Prostate gland (tissue), 2 donors: ENCODE measurements at places on chromosomes 16 and 17. TPM values are rescaled to one million over a fixed set of nuclear protein-coding genes. Genes with fewer than 3 reads are reported as not detected.

DNA sequence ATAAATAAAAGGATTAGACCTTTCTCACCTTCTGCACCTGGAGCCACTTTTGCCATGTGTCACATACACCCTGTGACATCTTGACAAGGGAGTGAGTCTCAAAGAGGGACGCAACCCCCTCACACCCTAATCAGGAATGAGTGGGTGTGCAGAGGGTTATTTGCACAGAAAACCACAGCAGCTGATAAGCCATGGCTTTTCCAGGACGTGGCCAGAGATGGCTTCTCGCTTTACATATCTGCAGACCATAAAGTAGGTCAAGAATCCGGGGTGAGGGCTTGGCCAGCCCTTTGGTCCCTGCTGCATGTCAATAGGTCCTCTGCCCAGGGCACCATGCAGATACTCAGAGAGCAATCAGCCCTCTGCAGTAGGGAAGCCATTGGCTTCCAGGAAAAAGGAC, 2.4 kb upstream of the CD300LF start:
- no peak for DNase-seq
- H3K4me1 ChIP-seq, result no peaks in the 10 kb centered on the region
- H3K36me3 ChIP-seq, result no peaks in the 10 kb centered on the region
- no peak overlapping the region for H3K4me3 ChIP-seq

DNA sequence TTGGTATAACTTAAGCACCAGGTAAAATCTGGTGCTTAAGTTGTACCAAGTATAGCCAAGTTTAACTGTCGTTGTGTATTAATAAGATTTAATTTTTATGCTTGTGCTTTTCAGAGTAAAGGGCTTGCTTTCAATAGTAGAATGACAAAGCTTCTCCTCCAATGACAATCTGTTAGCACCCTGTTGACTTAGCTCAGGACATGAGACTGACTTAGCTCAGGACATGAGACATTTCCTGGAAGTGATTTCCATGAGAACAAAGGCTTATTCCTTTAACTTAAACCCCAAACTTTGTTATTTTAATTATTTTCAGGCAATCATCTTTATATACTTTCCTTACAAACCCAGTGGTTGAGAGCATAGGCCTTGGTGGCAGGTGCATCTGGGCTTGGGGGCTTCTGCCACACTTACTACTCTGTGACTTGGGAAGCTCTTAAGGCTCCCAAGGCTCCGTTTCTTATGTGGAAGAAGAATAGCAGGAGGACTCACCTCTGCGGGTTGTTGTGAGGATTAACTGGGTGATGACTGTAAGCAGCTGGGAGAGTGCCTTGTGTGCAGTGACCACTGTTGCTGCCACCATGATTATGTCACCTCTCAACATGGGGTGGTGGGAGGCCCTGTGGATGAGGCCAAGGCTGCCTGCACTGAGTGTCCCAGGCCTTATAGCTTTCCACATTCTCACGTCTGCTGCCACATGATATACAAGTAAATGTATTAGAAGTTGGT, 59.4 kb upstream of the CMIP start:
- H3K4me3 ChIP-seq, result no peak overlapping the region
- DNase-seq, result no peak
- H3K27me3 ChIP-seq, result no peaks in the 10 kb centered on the region
- peak overlapping the region; percentile 59 for H3K27ac ChIP-seq
- no peaks in the 10 kb centered on the region for H3K36me3 ChIP-seq

GRCh38 chr17:55730380-55730779, 7.7 kb upstream of the TMEM100 start:
- H3K4me3 ChIP-seq, result no peak overlapping the region
- H3K27ac ChIP-seq, result peak overlapping the region; percentile 29
- no peak for DNase-seq
- no peaks in the 10 kb centered on the region for H3K36me3 ChIP-seq
- no peaks in the 10 kb centered on the region for H3K27me3 ChIP-seq
- no peaks in the 10 kb centered on the region for H3K4me1 ChIP-seq

GRCh38 chr16:89117975-89118289, 24.3 kb downstream of the ACSF3 start:
- H3K27me3 ChIP-seq, result no peaks in the 10 kb centered on the region
- no peaks in the 10 kb centered on the region for H3K36me3 ChIP-seq
- H3K4me1 ChIP-seq, result peaks cover 3% of the 10 kb centered on the region
- no peak overlapping the region for H3K27ac ChIP-seq
- H3K4me3 ChIP-seq, result no peak overlapping the region

- no peak for DNase-seq
- H3K27me3 ChIP-seq, result no peaks in the 10 kb centered on the region
- no peaks in the 10 kb centered on the region for H3K36me3 ChIP-seq
- H3K4me3 ChIP-seq, result no peak overlapping the region
- no peak overlapping the region for H3K27ac ChIP-seq
- no peaks in the 10 kb centered on the region for H3K4me1 ChIP-seq
Observed at GRCh38 chr16:48057048-48057447, 98.7 kb downstream of the ABCC12 start.

- H3K4me1 ChIP-seq, result no peaks in the 10 kb centered on the region
- no peak overlapping the region for H3K4me3 ChIP-seq
- H3K27ac ChIP-seq, result no peak overlapping the region
Observed at GRCh38 chr17:83180996-83181481, 101.6 kb downstream of the METRNL start.

Gene LMF1
- 86.1 TPM for total RNA-seq
